ENCODE measurements at places on chromosomes 4 and X.
A peak's percentile ranks its signal among the peaks of the same experiment; 100 is the strongest.

- DNase-seq = no peak
Observed at GRCh38 chr4:183544109-183544508, 39.3 kb downstream of the ING2 start.

GRCh38 chr4:105184316-105184980 lies 37.8 kb downstream of the TET2 start:
- DNase-seq = no peak

GRCh38 chr4:150173982-150174398 lies 95.7 kb downstream of the DCLK2 start:
- DNase-seq = no peak

GRCh38 chrX:23784470-23785331 lies 1.7 kb downstream of the SAT1 start:
- DNase-seq = no peak

- no peak for DNase-seq
Observed at GRCh38 chr4:1201851-1202525, 29.6 kb upstream of the SPON2 start.

- no peak for DNase-seq
Observed at GRCh38 chr4:70724463-70724862, 2.7 kb downstream of the RUFY3 start.

DNA sequence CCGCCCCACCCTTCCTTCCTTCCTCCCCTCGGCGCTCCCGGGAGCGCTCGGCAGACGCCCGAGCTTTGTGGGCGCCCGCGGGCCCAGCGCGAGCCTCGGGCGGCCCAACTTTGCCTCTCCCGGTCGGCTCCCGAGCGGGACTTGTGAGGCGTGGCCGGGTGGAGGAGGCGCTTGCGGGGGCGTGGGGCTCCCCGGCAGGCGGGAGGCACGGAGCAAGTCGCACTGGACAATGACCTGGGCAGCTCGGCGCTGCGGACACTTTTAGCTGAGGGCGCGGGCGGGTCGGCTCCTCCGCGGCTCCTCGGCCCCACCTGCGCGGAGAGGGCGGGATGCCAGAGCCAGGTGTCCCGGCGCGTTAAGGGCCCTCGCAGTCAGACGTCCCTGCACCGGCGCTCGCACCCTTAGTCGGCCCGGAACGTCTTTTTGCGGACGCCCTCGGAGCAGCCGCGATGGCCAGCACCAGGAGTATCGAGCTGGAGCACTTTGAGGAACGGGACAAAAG lies 385 bp downstream of the DCLK2 start:
- peak; percentile 1 for DNase-seq

DNA sequence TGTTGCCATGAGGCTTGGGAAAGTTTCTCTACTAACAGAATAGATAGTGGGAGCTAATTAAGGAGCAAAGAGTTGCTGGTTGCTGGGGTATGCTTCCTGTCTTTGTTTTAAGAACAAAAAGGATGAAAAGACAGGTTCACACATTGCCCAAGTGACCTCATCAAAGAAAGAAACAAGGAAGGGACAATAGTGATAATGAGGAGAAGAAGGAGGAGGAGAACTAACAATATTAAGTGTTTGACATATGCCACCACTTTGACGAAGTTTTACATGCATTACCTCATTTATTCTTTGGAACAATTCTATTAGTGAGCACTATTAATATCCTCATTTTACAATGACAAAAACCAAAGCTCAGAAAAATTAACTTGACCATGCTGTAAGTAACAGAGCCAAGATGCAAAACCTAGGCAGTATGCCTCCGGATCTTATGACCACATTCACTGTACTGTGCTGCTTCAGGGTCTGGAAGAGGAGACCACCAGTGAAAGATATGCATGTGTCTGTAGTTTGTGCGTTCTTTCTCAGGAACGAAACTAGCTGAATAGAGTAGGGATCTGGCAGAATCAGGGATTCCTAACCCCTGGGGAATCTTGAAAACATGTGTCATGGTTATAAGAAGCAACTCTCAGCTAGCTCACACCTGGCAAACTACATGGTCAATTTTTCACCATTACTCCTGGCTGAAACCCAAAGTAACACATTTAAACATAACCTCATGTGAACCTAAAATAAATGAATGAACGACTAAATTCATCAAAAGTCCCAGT lies 83.8 kb downstream of the MOSPD2 start:
- no peak for DNase-seq

Data from NCI-H1930 (cell line).